Left ventricle myocardium superior (tissue), 1 donor: ENCODE measurements at places on chromosomes 2 and 18. TPM values are rescaled to one million over a fixed set of nuclear protein-coding genes. Genes with fewer than 3 reads are reported as not detected.

The TUBA3E gene
- total RNA-seq, result 60.2 TPM

The ATP6V1B1 gene
- not detected for total RNA-seq

DNA sequence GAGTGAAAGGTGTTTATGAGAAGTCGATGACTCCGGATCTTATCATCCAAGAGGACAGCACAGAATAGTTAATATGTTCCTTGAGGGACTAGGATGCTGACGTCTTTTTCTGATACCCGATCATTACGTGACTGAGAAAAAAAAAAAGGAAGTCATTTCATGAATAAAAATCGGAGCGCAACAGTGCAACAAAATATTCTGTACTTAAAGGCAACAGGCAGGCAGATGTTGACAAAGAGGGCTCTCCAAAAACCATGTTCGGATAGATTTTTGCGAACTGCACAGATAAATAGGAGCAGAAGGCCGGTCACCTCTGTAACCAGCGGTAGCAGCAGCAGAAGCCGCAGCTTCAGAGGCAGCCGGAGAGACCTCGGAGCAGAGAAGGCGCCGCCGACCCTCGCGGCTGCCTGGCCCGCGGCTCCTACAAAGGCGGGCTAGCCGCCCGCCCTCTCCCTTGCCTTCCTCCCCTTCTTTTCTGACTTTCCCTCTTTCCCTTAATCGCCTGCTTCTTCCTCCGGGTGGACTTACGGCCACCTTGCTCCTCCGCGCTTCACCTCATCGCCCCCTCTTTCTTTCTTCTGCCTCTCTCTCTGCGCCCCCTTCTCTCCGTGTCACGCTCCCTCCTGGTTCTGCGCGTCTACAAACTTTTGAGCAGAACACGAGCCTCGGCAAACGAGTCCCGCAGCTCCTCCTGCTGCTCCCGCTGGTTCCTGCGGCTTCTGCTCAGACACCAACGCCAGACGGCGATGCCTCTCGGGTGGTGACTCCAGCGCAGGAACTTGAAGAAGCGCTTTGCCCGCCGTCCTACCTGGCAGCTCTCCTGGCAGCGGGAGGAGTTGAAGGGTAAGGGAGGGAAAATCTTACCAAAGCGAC lies at the start of gene ADCYAP1:
ADCYAP1 (plus strand) TSS at position 654 of the 873 bp plus-strand sequence. CDS start 516 bp downstream, outside the sequence.
- no peak for DNase-seq

- no peak for DNase-seq
Observed at GRCh38 chr2:124112966-124113365, 87.9 kb downstream of the CNTNAP5 start.

The SLC19A3 gene
- 1.2 TPM for total RNA-seq

The MAP3K19 gene
- total RNA-seq, result not detected

DNA sequence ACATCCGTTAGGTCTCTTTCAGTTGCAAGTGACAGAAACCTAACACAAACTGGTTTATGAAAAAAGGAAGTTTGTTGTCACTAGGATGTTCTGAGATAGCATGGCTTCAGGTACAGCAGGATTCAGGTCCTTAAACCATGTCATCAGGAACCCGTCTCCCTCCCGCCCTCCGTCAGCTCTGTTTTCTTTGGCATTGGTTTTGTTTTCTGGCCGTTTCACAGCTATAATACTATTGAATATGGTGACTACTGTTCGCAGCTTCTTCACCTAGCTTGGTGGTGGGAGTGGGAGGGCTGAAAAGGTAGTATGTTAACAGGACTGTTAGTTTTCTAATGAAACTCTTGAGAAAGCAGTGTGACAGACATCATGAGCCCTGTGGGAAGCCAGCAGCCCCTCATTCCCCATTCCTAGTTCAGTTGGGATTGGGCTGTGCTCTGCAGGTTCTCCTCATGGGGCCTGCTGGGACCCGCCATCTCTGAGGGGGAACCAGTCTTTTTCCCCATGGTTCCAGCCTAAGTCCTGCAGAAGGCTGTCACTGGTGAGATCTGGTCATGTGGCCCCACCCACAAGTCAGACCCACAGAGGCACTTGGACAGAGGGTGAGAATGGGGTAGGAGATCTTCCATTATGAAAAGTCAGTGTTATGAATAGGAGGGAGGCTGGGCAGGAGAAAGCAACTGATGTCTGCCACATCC lies 12.1 kb downstream of the PTMA start:
- DNase-seq, result peak; percentile 1

The DSG4 gene
- total RNA-seq, result not detected

DNA sequence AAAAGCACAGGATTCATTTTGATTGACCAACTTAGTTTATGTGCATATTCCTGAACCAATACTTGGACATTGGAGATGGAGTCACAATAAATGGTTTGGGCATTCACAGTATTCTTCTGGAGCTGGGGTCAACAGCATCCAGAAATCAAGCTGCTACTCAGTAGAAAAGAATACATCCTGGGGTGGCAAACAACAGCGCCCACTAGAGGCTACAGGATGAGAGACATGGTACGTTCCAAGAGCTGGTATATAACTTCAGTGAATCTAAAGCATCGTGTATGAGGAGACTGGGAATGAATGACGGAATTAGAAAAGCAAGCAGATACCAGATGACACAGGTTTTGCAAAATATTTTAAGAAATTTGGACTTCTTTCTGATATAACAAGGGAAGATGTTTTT lies 142.9 kb upstream of the FIGN start:
- no peak for DNase-seq

DNA sequence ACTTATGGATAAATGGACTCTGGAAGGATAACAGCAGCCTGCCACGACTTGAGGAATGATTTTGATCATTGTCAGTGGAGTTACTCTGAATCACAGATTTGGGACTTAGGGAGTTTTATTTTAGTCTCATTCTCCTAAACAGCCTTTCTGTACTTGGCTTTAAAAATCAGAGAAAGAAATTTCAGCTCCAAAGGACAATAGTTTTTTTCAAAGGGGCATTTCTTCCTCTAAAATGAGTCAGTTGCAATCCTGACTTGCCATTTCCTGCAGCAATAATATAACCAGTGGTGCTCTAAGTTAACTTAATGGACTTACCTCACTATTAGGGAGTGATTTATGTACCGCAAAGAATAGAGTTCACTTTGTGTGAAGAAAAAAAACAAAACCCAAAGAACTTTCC lies 35.1 kb upstream of the MTX2 start:
- DNase-seq, result no peak

DNA sequence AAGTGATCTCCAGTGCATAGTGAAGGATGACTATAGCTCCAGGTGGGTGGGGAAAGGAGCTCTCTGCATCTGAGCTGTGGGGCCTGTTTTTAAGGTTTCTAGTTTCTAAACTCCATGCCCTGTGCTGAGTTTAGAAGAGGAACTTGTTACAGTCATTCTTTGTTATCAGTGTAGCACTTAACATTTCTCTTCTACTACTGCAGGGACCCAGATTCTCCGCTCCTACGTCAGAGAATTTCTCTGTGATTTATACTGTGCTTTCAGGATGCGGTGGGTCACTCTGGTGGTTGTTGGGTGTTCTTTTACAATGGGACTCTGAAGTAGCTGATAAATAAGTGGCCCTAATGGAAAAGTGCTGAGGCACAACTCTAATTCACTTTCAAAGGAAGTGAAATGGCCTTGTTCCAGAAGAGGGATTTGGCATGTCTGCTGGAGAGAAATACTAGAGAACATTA lies 122.0 kb downstream of the WDSUB1 start:
- DNase-seq, result no peak

The TACR1 gene
- total RNA-seq, result 0.07 TPM

- no peak for DNase-seq
Observed at GRCh38 chr2:47134386-47135090, 20.6 kb downstream of the STPG4 start.

The HMSD gene
- 1.2 TPM for total RNA-seq

The PLGLB1 gene
- total RNA-seq, result 2.7 TPM

GRCh38 chr18:34033968-34034367 lies 190.7 kb downstream of the NOL4 start:
- DNase-seq, result no peak

DNA sequence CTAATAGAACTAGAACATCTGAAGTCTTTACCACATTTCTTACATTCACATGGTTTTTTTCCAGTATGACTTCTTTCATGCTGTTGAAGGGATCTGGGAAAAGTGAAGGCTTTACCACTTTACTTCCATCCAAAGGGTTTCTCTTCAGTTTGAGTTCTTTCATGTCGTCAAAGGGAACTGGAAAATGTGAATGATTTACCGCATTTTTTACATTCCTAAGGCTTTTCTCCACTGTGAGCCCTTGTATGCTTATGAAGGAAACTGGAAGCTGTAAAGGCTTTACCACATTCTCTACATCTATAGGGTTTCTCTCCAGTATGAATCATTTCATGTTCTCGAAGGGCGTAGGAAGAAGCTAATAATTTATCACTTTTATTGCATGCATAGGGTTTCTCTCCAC lies 46.7 kb downstream of the NBEAL1 start:
- DNase-seq, result no peak

DNA sequence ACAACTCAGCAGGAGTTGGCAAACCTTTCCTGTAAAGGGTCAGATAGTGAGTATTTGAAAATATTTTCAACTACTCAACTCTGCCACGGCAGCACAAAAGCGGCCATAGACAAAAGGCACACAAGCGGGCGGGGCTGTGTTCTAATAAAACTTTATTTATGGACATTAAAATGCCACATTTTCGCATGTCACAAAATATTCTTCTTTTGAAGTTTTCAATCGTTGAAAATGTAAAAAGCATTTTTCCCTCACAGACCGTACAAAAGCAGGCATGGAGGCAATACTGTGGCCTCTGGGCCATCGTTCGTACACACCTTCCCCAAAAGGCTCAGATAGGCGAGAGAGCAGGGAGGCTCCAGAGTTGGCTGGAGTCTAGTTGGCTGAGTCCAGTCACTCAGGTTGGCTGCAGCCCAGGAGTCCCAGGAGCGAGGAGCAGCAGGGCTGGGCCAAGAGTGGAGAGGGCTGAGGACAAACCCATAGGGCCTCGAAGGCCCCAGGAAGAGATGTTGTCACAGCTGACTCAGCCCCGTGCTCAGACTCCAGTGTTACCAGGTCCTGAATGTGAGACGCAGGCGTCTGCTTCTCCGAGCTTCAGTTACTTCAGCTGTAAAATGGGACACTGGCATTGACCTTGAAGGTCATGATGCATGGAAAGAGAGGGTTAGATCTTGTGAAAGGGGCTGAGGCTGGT lies 42.5 kb downstream of the SDC1 start:
- DNase-seq, result peak; percentile 34

GRCh38 chr18:45081566-45082181 lies 401.0 kb downstream of the SETBP1 start:
- DNase-seq, result no peak

- DNase-seq, result no peak
Observed at GRCh38 chr2:18238209-18238608, 322.2 kb downstream of the RDH14 start.

The RTP5 gene
- not detected for total RNA-seq

DNA sequence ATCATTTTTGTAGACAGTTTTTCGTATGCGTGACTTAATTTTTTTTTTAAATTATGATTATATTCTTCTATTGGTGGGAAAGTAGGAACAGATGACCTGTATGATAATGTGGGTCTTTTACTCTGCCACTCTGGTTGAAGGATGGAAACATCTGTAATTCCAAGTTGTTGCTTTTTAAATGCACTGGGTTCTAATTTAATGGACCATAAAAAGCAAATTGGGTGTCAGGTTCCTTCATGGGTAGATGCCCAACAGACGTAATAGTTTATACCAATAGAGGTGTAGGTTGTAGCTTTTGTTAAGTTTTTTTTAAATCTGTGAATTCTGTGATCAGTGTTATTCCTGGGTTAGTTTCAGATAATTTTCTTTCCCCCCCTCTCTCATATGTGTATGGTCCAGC lies 117.6 kb downstream of the MAP4K4 start:
- no peak for DNase-seq

The CTAGE1 gene
- total RNA-seq, result not detected

DNA sequence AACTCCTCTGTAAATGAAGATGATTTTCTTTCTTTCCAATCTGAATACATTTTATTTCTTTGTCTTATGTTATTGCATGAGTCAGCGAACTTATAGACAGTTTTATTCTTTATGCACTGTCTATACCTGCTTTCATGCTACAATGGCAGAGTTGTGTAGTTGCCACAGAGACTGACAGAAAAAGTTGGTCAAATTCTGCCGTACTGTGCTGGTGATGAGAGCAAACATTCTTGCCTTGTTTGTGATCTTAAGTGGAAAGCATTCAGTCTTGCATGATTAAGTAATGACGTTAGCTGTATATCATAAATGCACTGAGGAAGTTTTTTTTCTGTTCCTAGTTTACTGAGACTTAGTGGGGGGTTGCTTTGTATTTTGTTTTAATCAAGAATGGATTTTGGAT lies 32.9 kb downstream of the ZC3H15 start:
- no peak for DNase-seq

DNA sequence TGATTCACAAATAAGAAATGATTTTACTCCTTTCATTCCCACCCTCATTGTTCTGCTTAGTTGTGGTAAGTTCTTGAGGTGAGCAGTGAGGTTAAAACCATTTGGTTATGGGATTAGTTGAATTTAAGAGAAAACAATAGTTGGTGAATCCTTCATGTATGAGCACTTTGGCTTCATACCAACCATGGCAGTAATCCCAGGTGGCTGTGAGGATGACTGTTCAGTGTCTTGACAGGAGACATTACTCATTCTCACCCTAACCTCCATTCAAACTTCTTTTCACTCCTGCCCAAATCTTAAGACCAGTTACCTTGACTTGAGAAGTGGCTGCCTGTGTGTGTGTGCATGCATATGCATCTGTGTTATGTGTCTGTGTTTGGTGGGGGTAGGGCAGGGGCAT lies 143.1 kb downstream of the SETBP1 start:
- DNase-seq, result no peak

The MOCOS gene
- total RNA-seq, result 0.27 TPM

The GKN2 gene
- total RNA-seq, result not detected

GRCh38 chr2:215567504-215567903 lies 131.6 kb upstream of the FN1 start:
- DNase-seq, result no peak

- peak; percentile 28 for DNase-seq
Observed at GRCh38 chr2:241541564-241542277, 16.8 kb upstream of the BOK start.

The PJVK gene
- total RNA-seq, result 1.1 TPM

DNA sequence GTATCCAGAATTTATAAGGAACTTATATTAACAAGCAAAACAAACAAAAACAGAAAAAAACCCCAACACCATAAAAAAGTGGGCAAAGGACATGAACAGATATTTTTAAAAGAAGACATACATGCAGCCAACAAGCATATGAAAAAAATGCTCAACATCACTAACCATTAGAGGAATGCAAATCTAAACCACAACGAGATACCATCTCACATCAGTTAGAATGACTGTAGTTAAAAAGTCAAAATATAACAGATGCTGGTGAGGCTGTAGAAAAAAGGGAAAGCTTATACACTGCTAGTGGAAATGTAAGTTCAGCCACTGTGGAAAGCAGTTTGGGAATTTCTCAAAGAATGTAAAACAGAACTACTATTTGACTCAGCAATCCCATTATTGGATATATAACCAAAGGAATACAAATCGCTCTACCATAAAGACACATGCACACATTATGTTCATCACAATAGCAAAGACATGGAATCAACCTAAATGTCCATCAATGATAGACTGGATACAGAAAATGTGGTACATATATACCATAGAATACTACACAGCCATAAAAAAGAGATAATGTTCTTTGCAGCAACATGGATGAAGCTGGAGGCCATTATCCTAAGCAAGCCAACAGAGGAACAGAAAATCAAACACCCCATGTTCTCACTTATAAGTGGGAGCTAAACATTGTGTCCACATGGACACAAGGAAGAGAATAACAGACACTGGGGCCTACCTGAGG lies 25.3 kb downstream of the PREPL start:
- no peak for DNase-seq

The CCDC178 gene
- total RNA-seq, result 0.55 TPM

The MSH2 gene
- 16.2 TPM for total RNA-seq

The ASAP2 gene
- total RNA-seq, result 10.1 TPM

- DNase-seq, result no peak
Observed at GRCh38 chr2:213253162-213253561, 31.1 kb upstream of the SPAG16 start.

The CHN1 gene
- 16.6 TPM for total RNA-seq

The TANC1 gene
- 62.7 TPM for total RNA-seq

The DPP4 gene
- total RNA-seq, result 6.7 TPM
